ENCODE measurements at places on chromosomes 11 and 22.
A peak's percentile ranks its signal among the peaks of the same experiment; 100 is the strongest.

DNA sequence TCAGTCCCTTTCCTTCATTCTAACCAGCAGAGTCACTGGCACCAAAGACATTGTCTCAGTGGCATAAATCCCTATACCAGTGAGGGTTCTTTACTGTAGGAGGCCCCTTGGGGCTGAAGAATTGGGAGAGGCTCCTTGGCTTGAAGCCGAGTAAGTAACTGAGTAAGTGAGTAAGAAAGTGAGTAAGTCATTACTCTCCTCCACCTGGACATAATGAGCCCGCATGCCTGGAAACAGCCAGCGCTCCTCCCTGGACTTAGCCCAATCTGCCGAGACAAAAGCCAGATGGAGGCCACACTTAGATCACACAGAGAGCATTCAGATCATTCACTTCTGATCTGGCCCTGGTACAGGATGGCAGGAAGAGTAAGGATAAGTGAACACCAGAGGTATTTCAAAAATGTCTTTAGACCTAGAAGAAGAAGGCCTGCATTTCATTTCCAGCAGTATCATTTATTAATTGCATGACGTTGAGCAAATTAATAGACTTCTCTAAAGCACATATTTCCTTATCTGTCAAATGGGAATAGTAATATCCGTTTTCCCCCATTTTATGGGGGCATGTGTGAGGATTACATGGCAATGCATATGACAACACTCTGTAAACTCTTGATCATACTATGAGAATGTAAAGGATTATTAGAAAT is 8.2 kb upstream of the MICAL3 start:
- peak; percentile 97 for DNase-seq

DNA sequence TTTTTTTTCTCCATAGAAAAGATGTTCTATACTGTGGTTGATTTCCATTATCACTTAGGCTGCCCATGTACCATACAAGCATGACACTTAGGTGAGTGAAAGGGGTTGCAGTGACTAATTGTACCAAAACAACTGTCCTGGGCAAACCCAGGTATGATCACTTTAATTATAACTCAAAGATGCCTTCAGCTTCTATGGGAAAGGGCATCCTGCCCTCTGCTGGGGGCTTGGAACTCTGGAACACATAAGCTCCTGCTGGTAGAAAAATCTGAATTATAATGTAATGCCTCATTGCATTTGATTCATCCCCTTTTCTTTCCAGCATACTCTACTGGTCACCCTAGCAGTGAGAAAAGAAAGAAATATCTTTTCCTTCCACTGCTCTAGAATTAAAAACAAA is 206.3 kb downstream of the DDX10 start:
- peak; percentile 31 for DNase-seq

DNA sequence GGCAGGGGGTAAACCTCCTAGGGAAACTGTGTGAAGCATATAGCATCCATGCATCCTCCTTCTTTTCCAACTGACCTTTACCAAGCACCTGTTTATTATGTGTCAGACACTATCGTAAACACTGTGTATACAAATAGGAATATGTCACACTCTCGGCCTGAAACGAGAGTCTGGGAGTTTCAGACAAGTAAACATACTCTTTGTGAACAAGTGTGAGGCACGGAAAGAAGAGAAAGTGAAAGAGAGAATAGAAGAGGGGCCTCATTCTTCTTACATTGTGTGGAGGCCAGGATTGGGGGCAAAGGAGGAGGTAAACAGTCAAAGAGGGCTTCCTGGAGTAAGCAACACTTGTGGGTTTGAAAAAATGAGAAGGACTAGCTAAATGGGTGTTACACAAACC is 16.4 kb downstream of the CSNK2A3 start:
- no peak for DNase-seq

- DNase-seq = no peak
Measured at GRCh38 chr22:27198518-27199035, 541.2 kb downstream of the MIAT start.

DNA sequence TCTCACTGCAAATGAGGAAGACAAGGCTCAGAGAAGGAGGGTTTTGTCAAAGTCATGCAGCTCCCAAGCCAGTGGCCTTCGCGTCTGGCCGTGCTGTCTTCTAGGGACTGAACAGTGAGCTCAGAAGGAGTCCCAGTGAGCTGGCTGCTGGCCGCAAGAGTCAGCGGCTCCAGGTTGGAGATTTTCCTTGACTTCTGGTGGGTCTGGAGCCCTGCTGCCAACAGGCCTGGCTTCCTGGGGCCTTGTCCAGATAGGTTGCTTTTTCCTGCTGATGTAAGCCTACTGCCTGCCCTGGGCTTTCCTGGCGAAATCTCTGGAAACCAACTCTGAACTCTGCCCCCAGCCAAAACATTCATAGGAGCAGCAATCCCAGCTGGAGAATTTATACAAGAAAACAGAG is 272.7 kb upstream of the CADM1 start:
- DNase-seq = no peak

DNA sequence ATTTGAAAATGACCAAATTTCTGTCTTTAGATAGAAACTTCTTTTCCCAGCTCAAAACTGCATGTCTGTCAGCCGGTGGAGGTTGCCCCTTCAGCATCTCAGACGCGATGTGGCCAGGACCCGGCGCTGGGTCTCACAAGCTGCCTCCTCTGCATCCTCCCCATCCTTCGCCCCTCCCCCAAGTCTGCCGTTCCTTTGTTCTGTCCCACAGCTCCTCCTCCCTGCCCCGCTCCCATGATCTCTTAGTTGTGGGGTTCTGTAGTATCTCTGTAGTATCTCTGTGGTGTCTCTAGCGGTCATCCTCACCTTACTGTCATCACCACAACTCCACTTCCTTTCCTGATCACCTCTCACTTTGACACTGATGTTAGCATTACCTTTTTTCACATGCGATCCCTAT is 49.9 kb downstream of the TRAF6 start:
- no peak for DNase-seq

- DNase-seq = peak; percentile 60
Measured at GRCh38 chr11:118917481-118918127, 8.1 kb downstream of the BCL9L start.

- peak; percentile 50 for DNase-seq
Measured at GRCh38 chr11:78646564-78647185, 72.0 kb upstream of the NARS2 start.

DNA sequence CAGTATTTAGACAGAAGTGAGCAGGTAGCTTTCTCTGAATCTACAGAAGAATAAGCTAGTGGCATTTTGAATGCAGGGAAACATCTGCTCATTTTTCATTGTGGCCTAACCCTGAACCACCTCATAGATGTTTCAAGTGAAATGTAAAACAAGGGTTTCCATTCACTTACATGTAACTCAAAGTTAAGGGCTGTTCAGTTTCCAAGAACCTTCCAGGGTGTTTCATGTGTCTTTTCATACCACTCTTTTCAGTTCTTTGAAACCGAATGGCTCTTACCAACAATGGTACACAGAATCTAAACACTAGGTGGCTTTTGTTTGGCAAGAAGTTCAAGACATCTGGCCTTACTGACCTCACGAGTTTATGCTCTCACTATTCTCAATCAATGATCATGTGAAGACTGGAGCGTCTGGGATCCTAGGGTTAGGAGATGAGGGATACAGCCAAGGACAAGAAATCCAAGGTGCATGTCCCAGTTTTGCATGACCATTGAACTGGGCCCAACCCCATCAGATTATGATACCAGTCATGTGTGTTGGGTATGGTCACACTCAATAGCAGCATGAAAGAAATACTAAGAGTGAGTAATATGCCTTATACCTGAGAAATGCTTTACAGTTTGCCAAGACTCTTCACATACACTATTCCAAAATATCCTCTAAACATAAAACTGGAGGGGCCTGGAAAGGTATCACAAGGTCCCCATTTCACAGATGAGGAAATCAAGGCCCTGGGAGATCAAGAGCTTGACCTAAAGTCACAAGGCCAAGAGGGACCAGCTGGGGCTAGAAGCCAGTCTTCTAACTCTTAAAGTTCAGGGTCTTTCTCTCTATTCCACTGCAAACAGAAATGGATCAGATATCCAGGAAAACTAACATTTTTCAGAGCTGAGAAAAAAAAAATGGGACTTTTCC is 92.7 kb downstream of the ETS1 start:
- no peak for DNase-seq

DNA sequence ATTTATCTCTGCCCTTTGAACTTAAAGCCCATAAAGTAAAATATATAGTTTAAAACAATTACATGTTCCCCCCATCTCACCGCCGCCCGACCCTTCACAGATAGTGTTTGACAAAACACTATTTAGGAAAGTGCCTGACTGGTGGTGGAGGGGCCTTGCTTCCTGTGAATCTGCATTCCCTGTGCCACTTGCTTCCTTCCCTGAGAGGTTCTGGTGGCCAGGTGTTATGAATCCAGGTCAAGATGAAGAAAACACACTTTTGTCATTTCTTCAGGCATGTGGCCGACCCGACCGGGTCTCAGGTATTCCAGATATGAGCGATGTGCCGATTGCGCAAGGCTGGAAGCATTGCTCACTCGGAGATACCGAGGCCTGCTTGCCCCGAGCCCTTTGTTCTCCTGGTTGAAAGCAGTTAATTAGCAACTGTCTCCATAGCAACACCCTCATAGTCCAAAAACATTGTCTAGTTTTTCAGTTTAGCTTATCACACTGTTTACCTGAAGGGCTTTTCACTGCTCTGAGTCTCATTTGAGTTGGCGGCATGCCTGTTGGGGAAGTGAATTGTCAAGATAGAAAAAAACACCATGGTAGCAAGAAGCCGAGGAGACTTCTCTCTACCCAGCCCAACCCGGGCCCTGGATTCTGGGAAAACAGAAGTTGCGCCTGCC is 128.3 kb downstream of the TEAD1 start:
- peak; percentile 98 for DNase-seq

GRCh38 chr22:49969751-49970527 is 9.4 kb downstream of the PIM3 start:
- no peak for DNase-seq

DNA sequence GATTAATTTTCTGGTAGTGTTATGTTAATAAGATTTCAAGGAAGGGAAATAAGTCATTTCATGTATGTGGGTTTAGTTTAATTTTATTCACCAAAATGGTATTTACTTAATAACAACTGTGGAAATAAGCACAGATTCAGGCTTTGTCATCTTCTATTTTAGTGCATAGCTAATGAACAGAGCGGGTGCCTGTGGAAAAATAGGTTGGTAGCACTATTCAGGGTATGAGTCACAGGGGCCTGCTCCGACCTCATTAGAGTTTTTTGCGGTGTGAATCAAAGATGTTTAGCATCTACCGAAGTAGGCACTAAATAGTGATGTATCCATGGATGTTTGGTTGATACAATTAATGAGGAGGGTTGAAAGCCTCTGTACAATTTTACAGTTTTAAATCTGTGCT is 78.2 kb downstream of the FAT3 start:
- DNase-seq = no peak

DNA sequence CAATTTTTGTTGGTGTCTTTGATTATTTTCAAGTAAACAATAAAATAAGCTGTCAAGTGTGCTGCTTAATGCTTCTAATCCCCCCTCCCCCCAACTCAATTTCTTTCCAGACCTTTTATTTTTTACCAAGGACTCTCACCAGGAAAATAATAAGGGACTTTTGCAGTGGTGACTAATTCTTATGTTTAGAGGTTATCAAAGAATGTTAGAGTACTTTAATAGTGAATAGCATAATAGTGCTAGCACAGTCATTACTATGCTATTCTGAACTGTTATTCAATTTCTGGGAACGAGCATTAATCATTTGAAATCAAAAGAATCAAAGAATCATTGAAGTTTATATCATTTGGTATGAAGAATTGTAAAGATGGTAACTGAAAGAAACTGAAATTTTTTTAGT is 251.4 kb downstream of the DDX10 start:
- DNase-seq = peak; percentile 30

DNA sequence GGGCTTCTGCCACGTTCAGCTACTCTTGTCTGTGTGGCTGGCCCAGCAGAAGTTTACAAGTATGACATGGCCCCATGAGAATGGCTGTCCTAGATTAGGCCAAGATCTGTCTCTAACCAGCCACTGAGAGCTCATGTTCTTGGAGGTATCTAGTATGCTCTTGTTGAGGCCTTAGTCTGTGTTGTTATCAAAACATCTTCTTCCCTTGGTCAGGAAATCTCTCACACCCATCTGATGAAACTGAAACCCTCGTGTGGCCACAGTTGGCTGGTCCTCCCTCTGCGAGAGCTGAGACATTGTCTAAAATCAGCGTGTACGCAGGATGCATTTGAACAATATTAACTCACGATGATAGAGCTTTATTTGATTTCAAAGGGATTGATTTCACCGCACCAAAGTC is 109.0 kb upstream of the NNMT start:
- DNase-seq = no peak

DNA sequence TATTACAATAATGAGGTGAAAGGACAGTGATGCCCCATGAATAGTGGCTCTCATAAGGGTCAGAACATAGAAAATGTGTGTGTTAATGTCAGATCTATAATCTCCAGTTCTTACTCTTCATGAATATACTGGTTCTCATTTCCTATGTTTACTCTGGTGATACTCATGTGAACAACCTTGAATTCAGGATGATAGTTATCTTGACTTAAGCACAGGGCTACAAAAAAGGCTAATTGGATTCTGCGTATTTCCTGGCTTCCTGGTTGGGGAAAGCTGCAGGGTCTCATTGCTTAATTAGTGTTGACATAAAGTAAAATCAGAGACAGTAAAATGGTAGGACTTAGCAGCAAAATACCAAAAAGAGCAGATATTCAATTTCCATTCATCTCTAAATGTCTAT is 1316.8 kb upstream of the RAG2 start:
- no peak for DNase-seq

- no peak for DNase-seq
Measured at GRCh38 chr11:13965337-13965736, 2.8 kb downstream of the SPON1 start.

- DNase-seq = no peak
Measured at GRCh38 chr22:25472382-25472781, 92.1 kb upstream of the GRK3 start.

DNA sequence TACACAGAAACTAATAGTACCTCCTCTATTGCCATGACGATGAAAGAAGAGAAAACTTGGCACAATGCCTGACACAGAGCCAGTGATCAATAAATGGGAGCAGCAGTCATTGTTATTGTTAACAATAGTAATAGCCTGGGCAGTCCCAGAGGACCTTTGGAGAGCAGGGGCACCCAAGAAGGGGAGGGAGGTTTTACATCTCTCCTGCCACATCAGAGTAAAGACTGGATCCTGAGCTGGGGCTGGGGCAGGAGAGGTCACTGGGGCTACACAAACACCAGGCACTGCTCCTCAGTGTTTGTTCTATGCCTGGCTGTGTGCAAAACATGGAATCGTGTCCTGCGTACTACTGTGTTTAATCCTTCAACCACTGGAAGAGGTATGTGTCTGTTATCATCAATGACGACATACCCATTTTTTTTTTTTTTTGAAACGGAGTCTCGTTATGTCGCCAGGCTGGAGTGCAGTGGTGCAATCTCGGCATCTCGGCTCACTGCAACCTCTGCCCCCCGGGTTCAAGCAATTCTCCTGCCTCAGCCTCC is 25.0 kb upstream of the CREB3L1 start:
- DNase-seq = no peak

GRCh38 chr11:46491661-46492330 is 100.2 kb upstream of the CHRM4 start:
- no peak for DNase-seq
